M059J (cell line): ENCODE measurements at places on chromosomes 7 and 10.

DNA sequence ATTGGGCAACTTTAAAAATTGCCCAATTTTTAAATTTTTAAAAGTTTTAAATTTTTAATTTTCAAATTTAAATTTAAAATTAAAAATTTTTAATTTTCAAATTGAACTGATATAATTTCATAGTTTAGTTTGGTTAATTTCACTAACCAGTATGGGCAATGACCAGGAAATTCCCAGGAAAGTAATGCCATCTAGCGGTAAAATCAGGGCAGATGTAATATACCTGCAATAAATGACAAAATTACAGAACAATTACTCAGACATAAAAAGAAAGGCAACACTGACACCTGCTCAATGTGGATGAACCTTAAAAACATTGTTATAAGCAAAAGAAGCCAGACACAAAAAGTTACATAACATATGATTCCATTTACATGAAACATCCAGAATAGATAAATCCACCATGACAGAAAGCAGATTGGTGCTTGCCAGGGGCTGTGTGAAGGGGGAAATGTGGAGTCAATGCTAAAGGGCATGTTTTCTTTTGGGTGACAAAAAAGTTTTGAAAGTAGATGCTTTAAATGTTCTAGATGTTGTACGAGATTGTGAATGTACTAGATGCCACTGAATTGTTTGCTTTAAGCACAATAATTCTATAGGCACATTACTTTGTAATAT is 28.6 kb upstream of the SLC16A12 start:
- DNase-seq, result peak; percentile 57

- no peak for DNase-seq
Measured at GRCh38 chr10:72472306-72472705, 117.6 kb upstream of the DNAJB12 start.

DNA sequence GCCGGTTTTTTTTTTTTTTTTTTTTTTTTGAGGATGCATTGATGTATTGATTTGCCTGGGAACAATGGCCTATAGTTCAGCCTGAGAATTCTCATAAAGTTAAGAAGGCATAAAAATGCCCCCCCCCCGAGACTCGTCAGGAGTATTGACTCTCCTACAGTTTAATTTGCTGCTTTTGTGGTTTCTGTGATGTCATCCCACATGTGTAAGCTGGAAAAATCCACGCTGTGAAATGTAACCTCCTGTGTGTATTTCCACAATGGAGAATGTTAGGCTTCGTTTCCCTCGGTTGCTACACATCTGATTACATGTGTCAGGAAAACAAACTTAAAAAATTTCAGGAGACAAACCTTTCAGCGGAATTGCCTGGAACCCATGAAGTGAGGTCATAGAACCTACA is 117.9 kb downstream of the FANK1 start:
- DNase-seq, result peak; percentile 78

DNA sequence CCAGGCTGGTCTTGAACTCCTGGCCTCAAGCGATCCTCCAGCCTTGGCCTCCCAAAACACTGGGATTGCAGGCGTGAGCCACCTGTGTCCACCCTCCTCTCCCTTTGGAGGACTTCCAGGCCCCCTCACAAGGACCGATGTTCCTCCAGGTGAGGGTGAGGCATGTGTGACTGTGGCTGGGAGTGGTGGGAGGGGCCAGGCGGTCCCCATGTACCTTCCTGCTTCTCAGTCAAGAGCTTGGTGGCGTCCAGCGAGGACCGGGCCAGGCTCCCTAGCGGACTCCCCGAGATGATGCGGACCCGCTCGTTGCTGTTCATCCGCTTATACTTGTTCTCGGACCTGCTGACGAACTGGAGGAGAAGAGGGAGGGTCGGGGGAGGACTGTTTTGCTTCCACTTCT is 70.9 kb upstream of the GNA12 start:
- DNase-seq, result no peak

GRCh38 chr10:95284807-95285206 is 6.0 kb downstream of the PDLIM1 start:
- DNase-seq, result no peak

GRCh38 chr10:93408783-93409182 is 73.4 kb downstream of the MYOF start:
- no peak for DNase-seq

- DNase-seq, result no peak
Measured at GRCh38 chr7:139852482-139852845, 23.4 kb downstream of the TBXAS1 start.

GRCh38 chr10:69651362-69651761 is 21.3 kb downstream of the FAM241B start:
- no peak for DNase-seq

- DNase-seq, result no peak
Measured at GRCh38 chr10:22719406-22720042, 5.1 kb upstream of the PIP4K2A start.

DNA sequence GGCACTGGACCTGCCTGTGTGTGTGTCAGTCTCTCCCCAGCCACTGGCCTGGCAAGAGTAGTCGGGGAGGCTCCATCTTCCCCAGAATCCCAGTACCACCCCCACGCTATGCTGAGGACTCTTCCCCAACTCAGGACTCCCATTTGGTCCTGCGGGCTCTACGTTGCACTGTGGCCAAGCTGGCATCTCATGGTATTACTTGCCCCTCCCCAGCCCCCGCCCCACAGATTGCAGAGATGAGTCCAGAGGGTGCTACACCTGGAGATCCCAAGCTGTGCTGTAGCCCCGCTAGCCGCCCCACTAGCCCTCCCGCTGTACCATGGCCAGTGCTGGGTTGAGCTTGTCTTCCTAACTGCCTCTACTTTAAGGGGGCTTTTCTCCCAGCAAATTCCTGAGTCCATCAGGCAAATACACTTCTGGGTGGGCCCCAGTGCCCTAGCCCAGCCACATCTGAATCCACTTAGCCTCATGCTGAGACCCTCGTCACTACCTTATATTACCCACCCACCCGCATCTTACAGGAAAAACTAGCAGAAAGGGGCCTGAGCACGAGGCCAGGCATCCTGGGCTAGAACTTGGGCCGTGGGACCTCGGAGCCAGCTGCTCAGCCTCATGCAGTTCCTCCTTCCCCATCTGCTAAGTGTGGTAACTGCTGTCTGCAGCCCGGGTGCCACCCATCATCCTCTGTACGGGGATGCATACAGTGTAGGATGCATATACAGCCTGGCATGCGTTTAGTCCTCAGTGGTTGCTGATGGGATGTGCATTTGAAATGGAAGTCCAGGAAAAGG is 65.8 kb upstream of the CACUL1 start:
- DNase-seq, result no peak

DNA sequence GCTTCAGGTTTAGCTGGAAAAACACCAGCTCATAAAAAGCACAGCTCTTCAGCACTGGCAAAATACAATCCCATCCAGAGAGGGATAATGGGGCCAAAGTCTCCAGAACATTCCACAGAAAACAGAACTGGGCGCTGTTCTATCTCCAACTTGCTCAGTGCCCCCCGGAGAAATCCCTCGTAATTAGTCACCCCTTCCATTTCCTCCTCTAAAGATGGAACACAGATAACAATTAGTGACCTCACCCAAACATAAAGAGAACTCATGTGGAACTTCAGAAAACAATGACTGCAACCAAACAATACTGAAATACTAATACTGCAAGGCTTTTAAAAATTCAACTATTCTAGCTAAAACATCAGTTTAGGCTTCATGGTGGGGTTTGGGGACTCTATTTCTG is 46.3 kb downstream of the KIAA1549 start:
- peak; percentile 91 for DNase-seq

GRCh38 chr7:115980159-115980558 is 50.4 kb downstream of the TFEC start:
- DNase-seq, result no peak

GRCh38 chr10:44902941-44903545 is 8.1 kb upstream of the TMEM72 start:
- peak; percentile 78 for DNase-seq

DNA sequence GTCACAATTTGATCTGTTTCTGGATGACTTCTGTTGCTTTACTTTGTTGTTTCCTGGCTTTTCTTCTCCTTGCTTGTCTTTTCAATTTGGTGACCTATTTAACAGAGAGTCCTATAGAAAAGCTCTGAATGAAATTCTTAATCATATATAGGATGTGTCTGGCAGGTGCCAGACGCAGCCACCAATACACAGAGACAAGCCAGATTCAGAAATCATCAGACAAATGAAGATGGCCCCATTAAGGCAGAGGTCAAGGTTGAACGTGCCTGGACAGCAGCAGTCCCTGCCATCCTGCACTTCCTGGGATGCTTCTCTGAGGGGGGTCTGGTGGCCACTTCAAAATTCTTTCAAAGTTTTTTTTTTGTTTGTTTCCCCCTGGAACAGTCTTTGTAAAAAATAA is 846.7 kb upstream of the COBL start:
- DNase-seq, result no peak

DNA sequence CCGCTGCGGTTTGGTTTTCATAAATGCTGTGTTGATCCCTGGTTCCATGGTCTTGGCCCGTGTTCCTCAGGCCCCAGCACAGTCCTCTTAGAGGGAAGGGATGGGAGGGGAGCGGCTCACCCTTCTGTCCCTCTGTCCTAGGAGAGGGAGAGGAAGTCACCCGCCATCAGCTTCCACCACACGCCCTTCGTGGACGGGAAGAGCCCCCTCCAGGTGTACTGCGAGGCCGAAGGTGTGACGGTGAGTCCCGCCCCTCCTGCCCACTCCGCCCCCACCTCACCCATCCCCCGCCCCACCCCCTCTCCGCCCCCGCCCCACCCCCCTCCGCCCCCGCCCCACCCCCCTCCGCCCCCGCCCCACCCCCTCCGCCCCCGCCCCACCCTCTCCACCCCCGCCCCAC is 37.5 kb upstream of the DPYSL4 start:
- no peak for DNase-seq

- DNase-seq, result no peak
Measured at GRCh38 chr10:67722113-67722512, 26.1 kb upstream of the CTNNA3 start.

GRCh38 chr10:99369126-99369525 is 40.0 kb downstream of the CNNM1 start:
- peak; percentile 83 for DNase-seq

- DNase-seq, result peak; percentile 26
Measured at GRCh38 chr7:157124690-157125089, 14.0 kb upstream of the UBE3C start.
